ENCODE measurements at places on chromosomes 13 and 19.

DNA sequence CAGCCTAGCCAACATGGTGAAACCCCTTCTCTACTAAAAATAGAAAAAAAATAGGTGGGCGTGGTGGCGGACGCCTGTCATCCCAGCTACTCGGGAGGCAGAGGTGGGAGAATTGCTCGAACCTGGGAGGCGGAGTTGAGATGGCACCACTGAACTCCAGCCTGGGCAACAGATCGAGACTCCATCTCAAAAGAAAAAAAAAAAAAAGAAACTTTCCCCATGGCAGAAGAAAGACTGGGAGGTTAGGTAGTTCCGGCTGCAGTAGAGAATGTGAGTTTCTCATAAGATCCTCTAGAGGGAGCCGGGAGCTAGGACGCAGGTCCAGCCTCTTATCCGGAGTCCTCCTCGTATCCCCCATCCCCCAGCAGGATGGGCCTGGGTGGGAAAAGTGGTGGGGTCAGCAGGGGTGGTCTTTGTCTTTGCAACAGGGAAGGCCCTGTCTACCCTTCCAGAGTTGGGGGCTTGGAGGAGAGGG lies 13.2 kb upstream of the CREB3L3 start:
- DNase-seq, result no peak

DNA sequence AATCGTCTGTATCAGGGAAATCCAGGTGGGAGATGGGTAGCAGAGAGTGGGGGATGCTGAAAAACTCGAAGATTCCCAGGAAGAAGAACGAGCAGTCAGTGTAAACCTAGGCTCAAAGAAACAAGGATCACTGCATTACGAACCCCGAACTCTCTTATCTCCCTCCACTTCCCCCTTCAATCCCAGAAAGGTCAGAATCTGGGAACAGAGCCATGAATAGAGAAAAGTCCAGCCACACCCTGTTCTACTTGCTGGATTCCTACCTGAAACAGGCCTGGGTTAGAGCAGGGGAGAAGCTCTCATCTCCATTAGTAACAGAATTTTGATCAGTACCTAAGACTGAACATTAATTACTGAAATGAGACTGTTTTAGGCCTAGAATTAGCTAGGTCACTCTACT lies 24.4 kb downstream of the EPSTI1 start:
- DNase-seq, result no peak

DNA sequence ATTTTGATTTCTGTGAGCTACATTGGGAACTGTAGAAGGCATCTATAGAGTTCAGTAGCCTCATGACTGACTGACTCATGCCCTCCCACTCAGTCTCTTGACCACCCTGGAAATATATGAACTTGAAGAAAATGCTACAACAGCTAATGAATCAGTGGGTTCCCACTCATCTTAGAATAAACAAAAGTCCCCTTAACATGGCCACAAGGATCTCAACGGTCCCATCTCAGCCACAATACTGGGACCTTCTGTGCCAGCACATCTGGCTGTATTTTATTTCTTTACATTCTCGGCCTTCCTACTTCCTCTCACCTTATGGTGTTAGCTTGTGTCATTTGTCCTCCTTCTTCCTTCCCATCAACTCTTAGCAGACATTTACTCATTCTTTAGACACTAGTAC lies 619.8 kb downstream of the DCT start:
- no peak for DNase-seq

- no peak for DNase-seq
These were observed 281.3 kb downstream of the KLF5 start for GRCh38 chr13:73340069-73340468.

GRCh38 chr13:45328661-45329111 lies 12.3 kb downstream of the TPT1 start:
- DNase-seq, result no peak

DNA sequence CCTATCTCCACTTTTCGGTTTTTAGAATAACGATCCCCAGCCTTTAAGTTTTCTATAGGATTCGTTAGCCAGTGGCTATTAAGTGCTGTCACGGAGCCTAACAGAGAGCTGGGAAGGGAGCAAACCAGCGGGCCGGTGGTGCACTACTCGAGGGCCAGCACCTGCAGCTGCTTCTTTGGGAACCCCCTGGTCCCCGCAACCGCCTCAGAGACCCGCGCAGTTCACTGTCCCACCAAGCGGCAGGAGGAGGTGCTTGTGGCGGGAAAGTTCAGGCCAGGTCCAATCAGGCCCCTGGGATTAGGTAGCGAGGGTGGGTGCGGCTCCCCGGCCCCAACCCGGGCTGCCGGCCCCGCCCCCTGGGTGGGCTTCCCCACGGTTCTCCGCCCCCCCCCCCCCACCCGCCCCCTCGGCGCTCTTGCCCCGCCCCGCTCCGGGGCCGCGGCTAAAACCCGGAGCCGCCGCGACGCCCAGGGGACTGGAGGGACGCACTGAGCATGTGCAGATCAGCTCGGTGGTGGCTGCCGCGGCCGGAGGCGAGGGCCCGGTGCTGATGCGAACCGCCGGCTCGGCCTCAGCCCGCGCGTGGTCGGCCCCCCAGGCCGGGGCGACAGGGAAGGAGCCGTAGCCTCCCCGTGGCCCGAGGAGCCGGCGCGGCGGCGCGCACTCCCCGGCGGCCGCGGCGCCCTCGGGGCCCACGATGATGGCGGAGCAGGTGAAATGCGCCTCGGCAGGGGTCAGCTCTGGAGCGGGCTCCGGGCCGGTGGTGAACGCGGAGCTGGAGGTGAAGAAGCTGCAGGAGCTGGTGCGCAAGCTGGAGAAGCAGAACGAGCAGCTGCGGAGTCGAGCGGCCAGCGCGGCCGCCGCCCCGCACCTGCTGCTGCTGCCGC lies at the start of gene SLAIN1:
Gene SLAIN1, plus strand, starts transcription at position 471 of the 887 bp plus-strand sequence. Its CDS starts 227 bp downstream, at position 698.
- peak; percentile 78 for DNase-seq

GRCh38 chr13:91632086-91632485 lies 233.7 kb downstream of the GPC5 start:
- no peak for DNase-seq

DNA sequence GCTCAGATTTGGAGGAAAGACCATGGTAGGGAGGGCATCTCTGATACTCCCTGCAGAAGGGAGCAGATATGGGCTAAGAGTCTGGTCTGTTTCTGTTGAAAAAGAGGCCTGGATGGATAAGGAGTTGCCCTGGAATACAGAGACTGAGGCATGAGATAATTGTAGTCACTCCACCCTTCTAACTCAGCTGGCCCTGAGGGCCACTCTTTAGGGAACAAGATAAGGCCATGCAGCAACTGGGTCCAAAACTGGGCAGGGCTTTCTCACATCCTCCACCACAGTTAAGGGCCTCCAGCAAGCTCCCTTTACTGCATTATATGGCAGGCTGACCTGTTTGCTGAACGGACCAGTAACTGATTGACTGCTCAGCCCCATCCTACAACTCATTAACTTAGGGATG lies 1.3 kb downstream of the ZNF749 start:
- DNase-seq, result no peak

DNA sequence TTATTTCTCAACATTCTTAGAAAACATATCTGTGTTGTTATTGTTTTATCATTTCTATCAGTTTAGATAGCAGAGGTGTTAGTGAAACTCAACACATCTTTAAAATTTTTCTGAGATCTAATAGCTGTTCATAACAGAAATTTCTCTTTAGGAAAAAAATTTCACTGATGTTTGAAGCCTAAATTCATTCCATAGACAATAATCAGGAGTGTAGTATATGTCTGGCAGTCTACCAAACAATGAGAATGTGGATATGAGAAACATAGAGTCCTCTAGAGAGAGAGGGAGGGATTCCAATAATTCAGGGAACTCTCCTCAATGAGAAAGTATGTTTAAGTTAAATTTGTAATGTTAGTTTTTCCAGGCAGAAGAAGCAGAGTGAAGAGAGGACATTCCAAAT lies 118.2 kb upstream of the EDNRB start:
- DNase-seq, result no peak

DNA sequence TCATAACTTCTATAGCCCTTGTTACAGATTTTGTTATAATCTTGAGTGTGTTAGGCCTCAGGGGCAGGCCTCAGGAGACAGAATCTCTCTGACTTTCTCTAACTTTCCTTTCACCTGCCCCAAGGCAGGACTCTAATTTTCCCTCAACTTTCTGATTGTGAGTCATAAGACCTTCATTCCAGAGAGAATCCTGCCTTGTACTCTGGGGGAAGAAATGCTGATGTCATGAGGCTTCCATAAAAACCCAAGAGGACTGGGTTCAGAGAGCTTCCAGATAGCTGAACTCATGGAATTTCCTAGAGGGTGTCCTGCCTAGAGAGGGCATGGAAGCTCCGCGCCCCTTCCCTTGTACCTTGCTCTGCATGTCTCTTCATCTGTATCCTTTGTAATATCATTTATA lies 5.3 kb upstream of the KBTBD6 start:
- DNase-seq, result no peak

DNA sequence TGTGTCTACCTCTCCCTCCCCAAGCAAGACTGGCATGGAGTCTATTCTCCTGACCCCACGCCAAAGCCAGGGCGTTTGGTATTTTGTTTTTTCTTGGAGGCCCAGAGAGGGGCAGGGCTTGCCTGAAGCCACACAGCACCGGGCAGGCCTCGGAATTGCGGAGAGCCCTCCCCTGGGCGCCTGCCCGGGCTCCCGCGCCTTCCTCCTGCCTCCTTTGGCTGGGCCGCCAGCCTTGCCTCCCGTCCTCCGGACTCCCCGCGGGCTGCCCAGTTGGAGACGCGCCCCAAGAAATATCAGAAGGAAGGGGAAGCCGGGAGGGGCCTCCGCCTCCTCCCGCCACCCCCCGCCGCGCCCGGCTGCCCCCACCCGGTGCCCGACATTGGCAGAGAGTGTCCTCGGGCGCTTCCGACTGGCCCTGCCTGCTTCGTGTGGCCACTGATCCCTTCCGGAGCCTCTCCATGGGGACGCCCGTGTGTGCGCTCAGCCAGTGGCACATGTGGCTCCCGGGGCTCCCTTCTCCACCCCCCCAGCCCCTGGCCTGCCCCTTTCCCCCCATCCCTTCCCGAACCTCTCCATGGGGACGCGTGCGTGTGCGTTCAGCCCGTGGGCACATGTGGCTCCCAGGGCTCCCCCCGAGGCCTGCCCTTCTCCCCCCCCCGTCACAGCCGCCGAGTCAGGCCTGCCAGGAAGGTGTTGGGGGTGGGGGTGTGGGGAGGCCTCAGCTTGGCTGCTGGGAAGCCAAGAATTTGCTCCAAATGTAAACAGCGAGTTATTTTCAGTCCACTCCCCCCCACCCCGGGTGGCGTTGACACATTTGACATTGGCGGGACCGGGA lies 37.3 kb downstream of the NFIC start:
- DNase-seq, result no peak

DNA sequence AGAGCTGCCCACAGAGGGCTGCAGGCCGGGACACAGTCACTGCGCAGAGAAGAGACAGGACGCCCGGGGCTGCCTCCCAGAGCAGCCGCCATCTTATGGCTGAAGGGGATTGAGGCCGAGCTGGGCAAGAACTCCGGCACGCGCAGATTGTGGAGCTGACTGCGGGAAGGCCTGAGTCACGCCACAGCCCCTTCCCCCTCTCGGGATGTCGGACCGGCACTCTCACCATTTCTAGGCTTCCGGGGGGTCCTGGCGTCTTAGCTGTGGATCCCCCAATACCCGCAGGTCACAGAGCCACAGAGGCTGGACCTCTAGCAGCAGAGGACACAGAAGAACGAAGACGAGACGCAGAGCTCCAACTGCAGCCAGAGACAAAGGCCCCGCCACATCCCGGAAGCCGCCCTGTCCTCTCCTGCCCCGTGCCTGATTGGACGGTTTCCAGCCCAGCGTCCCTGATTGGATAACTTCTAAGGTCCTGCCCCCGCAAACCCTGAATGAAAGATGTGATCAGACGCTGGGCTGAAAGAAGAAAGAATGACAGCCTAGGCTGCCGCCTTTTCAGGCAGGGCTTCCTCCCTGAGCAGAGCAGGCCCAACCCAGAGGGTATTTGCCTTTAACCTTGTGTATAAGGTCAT lies at the start of gene ZNF43:
Gene ZNF43, minus strand, starts transcription at position 373 of the 635 bp plus-strand sequence. Its CDS starts 144 bp downstream, at position 229.
- DNase-seq, result peak; percentile 85

DNA sequence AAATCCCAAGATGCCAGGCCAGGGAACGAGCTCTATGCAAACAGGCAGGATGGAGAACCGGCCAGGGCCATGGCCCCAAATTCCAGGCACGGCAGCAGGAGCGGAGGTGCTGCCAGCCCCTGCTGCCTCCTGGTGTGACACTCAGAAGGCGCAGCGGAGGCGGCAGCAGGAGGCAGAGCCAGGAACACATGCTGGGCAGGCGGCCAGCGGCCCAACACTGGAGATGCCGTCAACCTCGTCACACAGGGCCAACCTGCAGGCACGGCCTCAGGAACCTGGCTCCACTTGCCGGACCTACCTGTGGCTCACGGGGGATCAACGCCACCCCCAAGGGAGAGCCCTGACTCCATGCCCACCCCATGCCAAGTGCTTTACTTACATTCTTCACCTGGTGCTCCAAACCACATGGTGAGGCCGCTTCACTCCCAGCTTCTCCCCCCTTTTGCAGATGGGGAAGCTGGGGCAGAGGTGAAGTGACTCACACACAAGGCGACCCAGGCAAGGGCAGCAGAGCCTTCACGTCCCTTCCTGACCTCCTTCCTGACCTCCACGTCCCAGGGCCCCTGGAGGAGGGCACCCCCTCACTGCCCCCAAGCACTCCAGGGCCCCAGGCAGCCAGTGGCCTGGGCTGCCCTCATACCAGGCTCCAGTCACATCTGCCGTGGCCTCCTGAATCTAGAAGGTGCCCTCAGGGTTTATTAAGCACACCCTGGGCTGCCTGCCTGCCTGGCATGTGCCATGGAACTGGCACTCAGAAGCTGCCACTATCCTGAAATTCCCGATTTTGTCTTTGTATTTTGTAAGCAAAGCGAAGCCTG lies 43.5 kb downstream of the GGACT start:
- DNase-seq, result no peak

GRCh38 chr13:101258071-101258470 lies 158.2 kb downstream of the NALCN start:
- peak; percentile 0 for DNase-seq

DNA sequence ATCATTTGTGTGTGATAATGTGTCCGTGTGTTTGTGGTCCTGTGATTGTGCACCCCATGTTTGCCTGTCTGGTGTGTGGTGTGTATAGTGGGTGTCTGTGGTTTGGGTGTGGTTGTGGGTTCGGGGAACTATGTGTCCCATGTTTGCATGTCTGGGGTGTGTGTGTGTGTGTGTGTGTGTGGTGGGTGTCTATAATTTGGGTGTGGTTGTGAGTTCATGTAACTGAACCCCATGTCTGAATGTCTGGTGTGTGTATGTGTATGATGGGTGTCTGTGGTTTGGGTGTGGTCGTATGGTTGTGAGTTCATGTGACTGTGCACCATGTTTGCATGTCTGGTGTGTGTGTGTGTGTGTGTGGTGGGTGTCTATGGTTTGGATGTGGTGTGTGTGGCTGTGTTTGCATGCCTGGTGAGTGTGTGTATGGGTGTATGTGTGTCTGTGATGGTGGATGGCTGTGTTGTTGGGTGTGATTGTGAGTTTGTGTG lies 11.1 kb upstream of the NFIX start:
- no peak for DNase-seq

Data from T-helper 9 cell (primary cell).